Activated T-helper 1 cell treated with anti-CD3 and anti-CD28 coated beads, Interleukin-2, amount 50 U/mL, for 16 hours (primary cell): ENCODE measurements at places on chromosomes 7 and 10.

- DNase-seq = no peak
Observed at GRCh38 chr7:91263384-91264045, 718 bp upstream of the FZD1 start.

DNA sequence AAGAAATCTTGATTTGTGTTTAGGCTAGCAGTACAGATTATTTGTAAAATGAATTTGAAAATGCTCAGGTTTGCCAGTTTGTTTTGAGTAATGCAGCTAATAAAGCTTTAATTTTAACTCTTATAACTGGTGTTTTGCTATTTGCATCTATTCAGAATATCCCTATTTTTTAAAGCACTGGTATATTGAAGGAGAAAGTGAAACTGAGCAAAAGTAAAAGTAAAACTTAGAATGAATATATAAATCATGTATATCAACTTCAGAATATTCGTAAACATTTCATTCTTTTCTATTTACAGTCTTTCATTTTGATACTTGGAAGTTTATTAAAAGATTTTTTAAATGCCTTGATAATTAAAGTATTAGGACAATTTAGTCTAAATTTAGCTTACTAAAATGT is 26.2 kb downstream of the TASOR2 start:
- DNase-seq = no peak

GRCh38 chr10:45160271-45160670 is 155.1 kb downstream of the OR13A1 start:
- no peak for DNase-seq

GRCh38 chr10:124671486-124672075 is 72.6 kb downstream of the FAM53B start:
- DNase-seq = no peak

DNA sequence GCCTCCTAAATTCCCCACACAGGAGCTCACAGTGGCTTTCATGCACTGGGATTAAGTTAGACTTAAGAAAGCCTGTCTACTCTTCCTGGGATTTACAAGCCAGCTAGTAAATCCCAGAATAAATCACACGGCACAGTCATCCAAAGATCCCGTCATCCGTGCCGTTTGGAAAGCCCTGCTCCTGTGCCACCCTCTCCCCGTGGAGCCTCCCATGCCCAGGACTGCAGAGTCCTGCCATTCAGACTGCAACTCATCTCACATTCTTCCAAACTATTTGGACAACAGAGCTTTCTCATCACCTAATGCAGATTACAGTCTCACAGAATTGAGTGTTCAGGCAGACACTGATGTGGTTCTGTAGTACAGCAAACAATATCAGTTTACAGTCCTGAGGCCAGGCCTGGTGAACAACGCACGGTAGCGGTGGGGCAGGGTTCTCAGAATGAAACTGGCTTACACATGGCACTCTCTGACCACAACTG is 166.5 kb downstream of the EGFR start:
- no peak for DNase-seq

GRCh38 chr10:14481752-14482151 is 151.0 kb upstream of the FRMD4A start:
- DNase-seq = no peak

GRCh38 chr10:3978174-3978573 is 193.2 kb upstream of the KLF6 start:
- DNase-seq = no peak

DNA sequence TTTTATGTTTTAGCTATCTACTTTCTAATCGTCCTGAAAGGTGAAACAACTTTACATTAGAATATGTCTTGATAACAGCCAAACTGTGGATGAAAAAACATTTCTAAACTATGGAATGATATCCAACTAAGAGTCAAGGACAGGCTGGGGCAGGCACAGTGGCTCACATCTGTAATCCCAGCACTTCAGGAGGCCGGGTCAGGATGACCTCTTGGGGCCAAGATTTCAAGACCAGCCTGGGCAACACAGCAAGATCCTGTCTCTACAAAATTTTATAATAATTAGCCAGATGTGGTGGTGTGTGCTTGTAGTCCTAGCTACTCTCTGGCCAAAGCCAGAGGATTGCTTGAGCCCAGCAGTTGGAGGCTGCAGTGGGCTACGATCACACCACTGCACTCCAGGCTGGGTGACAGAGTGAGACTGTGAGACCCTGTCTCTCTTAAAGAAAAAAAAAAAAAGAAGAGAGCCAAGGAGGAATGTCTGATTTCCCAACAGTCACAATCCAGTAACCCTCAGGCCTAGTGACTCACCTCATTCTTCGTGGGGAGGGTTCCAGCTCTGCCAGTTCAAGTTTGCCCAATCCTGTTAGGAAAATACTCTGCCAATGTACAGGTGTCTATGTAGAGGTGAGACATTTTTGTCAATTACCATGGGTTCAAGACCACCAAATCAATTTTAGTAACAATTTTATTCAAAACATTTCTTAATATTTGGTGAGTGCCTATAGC is 14.6 kb upstream of the FZD1 start:
- no peak for DNase-seq

DNA sequence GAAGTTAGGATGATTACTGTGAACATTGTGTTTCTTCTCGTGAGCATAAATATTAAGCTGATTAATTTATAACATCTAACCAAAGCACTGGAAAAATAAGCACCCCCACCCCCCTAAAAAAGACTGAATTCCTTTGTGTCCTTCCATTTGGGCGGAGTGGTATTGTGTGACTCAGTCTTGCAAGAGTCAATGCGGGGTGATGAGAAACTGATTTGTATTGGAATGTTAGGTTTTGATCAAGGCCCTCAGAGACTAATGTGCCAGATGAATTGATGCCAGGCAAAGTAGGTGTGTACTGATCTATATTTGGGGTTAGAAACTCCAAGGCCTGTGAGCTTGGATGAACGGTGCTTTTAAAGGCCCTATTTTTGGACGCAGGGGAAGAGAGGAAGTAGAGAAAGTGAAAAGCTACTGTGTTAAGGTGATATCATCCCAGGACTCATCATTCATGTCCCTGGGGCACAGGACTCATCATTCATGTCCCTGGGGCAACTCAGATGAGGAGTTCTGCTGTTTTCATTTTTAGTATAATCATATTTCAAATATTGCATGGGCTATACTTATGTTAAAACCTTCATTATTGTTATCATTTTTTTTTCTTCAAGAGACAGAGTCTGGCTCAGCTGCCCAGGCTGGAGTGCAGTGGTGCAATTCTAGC is 61.3 kb upstream of the PTN start:
- no peak for DNase-seq

GRCh38 chr7:105638902-105639495 is 57.7 kb upstream of the EFCAB10 start:
- DNase-seq = no peak

DNA sequence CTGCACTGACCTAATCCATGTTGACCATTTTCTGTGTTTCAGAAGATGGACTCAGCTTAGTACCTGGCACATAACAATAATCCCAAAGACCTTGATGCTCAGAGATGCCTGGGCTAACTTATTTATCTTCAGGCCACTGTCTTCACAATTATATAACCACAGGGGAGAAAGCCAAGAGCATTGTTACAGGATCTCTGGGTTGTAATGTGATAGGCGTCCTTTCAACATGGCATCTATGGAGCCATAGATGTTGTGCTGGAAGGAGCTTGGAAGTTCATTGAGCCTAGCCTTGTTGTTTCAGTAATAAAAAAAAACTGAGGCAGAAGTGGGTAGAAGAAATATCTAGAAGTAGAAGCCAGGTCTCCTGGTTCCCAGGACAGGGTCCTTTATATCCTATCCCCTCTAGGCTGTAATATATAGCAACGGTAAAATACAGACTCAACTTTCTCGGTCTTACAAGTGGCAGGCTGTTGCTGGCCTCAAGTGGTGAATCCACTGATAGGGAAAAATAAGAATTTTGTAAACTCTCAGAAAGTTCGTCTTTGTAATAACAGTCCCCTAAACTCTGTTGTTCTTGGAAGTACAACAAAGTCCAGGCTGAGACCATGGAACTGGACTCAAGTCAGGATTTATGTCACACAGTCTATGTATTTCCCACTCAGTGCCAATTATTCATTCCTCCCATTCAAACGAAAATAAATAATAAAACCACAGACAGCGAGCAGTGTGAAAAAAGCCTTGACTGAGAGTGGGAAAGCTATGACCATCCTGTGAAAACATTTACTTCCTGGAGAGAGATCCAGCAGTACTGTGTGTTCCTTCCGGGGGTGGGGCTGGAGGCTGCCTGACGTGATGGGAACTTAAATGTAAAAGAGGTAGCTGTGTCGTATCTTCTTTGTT is 277.6 kb downstream of the REEP3 start:
- DNase-seq = no peak

DNA sequence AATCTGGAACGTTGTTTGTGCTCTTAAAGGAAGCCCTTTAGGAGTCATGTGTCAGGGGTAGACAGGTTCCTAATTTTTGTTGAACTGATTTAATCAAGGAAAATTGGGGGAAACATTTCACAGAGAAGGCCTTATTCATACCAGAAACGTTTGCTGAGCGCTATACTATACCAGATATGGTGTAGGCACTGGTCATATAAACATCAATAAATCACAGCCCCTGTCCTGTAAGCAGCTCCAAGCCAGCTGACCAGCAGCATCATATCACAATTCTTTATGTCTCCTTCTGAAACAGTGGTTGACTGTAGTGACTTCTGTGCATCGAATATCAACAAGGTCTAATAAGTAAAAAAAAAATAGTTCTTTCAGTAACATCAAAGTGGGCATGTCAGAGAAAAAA is 1.1 kb downstream of the TMEM178B start:
- DNase-seq = no peak

GRCh38 chr7:128879939-128880746 is 17.5 kb downstream of the ATP6V1F start:
- DNase-seq = no peak

DNA sequence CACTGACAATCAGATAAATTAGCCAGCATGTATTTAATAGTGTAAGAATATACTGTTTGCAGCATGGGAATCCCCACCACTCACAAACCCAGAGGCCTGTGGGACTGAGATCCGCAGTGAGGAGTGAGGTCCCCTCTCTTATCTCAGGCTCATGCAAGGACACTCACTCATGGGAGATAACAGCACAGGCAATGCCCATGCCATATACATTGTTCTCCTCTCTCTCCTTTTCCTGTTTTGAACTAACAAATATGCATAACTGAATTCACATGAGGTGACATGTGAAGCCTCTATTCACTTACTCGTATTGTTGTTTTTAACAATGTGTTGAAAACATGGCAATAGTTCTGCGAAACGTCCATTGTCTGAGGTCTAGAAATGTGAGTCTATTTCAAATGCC is 230.5 kb downstream of the ARHGAP21 start:
- DNase-seq = no peak

GRCh38 chr7:70619130-70619529 is 512.8 kb upstream of the GALNT17 start:
- no peak for DNase-seq

DNA sequence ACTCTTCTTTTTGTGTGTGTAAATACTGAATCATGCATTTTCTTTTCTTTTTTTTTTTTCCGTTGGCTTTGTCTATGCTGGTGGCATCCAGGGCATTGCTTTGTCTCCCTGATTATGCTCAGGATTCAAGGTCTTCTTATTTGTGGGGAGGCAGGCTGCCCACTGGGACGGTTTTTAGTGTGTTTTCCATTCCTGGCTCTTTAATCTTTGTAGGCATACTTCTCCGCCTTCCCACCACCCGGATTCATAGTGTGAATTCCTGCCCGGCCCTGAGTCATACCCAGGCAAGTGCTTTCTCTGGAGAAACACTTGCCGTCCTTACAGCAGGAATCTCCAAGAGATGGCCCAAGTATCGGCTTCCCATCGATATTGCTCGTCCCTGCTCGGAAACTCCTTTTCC is 5.2 kb downstream of the ZNF655 start:
- DNase-seq = no peak

DNA sequence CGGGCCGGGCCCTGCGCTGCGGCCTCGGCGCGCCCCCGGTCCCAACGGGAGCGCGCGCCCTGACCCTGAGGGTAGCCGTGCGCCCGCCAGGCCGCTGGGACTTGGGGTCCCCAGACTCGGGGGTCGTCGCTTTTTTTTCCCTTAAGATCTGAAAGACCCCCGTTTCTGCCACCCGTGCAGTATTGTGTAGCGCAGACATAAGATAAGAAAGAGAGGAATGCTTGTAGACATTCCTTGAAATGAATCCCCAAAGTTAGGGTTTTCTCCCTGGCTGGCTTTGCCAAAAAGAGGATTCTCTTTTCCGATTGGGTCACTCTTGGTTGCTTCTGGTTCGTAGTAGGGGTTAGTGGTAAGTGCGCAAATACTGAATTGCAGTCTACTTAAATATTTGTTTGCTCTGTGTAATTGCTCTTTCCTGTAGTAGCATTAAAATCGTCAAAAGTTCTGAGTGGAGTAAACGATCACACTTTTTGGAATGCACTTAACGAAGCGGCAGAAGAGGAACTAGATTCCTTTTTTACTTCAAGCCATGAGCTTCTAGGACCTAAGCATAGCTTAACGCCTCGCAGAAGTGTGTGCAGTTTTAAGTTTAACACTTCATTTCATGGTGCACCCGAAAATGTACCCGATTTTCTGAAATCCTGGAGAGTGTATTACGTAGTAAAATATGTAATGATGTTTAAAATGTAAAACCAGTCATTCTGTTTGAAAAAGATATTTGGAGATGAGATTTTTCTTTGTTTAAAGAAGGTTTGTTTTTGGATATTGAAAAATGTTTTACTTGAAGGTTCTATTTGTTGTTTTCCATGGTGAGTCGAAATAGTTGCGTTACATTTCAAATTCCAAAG is 1.3 kb downstream of the CUL1 start:
- DNase-seq = no peak

DNA sequence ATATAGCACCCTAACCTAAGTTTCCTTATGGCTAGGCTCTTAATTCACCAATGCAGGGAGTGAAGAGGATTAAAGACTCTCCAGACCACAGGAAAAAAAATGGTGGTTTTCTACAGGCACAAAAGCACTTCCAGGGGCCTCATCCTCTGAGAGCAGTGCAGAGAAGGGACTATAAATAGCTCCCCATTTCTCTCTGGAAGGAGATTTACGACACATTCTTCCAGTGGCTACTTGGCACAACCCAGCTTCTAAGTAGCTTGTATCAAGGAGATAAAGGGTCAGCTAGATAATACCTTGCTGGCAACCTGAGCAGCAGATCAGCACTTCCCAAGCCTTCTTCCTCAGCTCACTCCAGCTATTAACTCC is 73.5 kb downstream of the CRPPA start:
- DNase-seq = no peak

DNA sequence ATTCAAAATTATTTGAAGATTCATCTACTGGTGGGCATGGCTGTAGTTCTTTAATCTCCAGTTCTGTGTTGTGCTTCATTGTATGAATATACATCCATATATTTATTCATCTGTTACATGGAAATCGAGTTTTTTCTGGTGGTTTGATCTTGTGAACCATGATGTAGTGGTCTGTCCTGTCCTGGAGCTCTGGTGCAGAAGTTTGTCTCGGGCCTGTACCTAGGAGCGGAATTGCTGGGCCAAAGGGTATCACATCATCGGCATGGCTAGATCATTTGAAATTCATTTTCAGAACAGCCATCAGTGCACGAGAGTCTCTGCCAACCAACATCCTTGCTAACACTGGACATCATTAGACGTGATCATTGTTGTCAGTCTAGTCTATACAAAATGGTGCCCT is 107.0 kb downstream of the ELFN1 start:
- no peak for DNase-seq

DNA sequence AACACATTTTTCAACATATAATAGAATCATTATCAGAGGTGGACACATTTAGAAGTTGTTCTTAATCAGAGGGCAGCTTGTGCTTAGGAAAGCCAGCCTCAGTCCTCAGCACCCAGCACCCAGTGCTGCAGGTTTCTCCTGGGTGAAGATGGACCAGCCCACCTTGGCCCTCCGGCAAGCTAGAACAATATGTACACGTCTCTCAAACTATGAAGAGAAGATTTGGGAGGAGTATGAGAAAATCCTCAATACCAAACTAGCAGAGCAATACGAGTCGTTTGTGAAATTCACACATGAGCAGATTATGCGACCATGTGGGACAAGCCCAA is 13.5 kb upstream of the RALA start:
- DNase-seq = no peak
